ENCODE measurements at places on chromosomes 7 and 10.

DNA sequence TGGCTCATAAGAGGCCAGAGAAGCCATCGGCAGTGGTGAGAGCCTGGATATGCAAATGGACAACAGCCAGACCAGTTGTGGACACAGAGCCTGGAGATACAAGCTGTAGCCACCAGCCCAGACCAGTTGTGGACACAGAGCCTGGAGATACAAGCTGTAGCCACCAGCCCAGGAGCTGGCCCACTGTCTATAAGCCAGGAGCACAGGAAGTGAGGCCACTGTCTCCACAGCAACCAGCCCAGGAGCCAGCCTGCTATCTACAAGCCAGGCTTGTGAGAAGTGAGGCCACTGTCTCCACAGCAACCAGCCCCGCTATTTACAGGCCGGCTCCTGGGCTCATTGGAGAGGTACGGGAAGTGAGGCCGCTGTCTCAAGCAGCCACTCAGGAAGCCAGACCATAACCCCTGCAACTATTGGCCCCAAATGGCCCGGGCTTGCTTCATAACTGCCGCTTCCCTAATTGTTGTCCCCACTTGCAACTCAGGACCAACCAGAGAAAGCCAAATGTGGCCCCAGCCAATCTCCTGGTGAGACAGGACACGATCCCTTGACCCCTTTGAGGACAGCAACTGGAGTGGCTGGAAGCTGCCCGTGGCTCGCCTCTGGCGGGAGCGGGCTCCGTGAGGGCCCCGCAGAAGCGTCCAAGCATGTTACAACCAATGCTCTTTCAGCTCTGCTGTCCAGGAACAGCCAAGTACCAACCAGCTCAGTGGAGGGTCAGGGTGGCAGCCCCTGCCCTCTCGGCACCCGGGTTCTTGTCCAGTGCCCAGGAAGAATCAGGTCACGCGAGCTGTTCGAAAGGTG lies 44.1 kb upstream of the CNPY1 start:
- no peaks in the 10 kb centered on the region for H3K36me3 ChIP-seq
- no peaks in the 10 kb centered on the region for H3K4me1 ChIP-seq
- DNase-seq = no peak

GRCh38 chr7:44652535-44652934 lies 46.1 kb downstream of the OGDH start:
- H3K27ac ChIP-seq = no peak overlapping the region
- H3K27me3 ChIP-seq = no peaks in the 10 kb centered on the region
- H3K36me3 ChIP-seq = peaks cover 31% of the 10 kb centered on the region
- H3K4me1 ChIP-seq = peaks cover 1% of the 10 kb centered on the region
- H3K4me3 ChIP-seq = no peak overlapping the region
- DNase-seq = no peak

GRCh38 chr10:85967594-85967993 lies 399.0 kb downstream of the GRID1 start:
- H3K27me3 ChIP-seq = peaks cover 21% of the 10 kb centered on the region
- DNase-seq = no peak
- no peak overlapping the region for H3K27ac ChIP-seq
- H3K36me3 ChIP-seq = no peaks in the 10 kb centered on the region

DNA sequence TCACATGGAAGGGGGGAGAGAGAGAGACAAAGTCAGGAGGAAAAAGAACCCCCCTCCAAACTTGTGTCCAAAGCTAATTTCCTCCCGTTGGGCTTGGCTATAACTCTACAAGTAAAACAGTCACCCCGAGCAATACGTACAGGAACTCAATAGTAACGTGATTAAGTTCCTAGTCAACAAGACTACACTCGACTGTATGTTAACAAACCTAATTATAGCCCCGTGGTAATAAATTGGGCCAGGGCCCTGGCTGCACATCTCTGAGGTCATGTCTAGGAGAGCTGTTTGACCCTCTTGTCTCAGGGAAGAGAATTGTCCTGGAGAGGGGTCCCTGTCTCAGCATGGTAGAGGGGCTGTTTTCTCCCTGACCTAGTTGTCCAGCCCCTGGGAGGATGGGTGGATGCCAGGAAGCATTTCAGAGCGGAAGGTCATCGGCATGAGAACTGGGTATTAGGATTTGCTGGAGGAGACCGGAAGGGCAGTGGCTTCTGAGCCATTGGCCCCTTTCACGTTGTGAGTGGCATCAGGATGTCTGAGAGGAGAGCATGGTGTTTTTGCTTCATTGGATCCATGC lies 60.2 kb upstream of the COMTD1 start:
- H3K36me3 ChIP-seq = no peaks in the 10 kb centered on the region
- no peak overlapping the region for H3K27ac ChIP-seq
- H3K4me1 ChIP-seq = no peaks in the 10 kb centered on the region
- H3K4me3 ChIP-seq = no peak overlapping the region

- H3K27ac ChIP-seq = no peak overlapping the region
- no peaks in the 10 kb centered on the region for H3K27me3 ChIP-seq
- no peak overlapping the region for H3K4me3 ChIP-seq
- H3K4me1 ChIP-seq = no peaks in the 10 kb centered on the region
- H3K36me3 ChIP-seq = no peaks in the 10 kb centered on the region
Observed at GRCh38 chr7:78437118-78437517, 638.5 kb downstream of the PHTF2 start.

Measured in central memory CD8-positive, alpha-beta T cell (primary cell).